ENCODE measurements at places on chromosomes 13 and 19.

DNA sequence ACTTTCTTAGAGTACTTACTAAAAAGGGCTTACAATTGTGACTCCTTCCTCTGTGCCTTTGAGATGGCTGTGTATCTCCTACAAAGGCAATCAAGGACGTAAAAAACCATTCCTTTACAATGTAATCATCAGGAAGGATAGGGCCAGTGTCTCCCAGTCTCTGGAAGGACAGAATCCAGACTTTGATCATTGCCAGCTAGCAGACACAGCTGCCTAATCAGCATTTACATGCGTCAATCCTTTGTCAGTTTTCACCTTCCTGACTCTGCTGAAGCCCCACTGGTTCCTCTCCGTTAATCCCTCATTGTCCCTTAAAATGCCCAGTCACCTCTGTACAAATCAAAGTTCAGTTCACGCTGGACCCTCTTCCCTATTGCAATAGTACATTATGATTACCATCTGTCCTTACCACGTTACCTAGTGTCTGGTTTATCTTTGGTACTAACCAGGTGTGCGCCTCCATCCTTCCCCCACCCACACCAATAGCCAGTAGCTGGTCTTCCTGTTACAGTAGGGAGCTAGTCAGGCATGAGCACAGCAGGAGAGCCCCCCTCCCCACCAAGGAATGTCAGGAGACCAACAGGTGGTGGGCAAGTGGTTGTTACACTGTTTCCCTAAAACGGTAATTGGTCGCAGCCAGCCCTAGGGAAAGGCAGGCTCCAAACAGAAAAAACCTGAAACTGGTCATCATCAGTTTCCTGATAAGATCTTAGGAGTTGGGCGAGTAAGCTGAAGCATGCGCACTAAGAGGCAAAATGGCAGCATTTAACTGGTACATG lies 49.7 kb downstream of the TGDS start:
- DNase-seq: no peak

- DNase-seq: no peak
Measured at GRCh38 chr13:44181931-44182330, 191.7 kb upstream of the SERP2 start.

GRCh38 chr13:33797622-33798021 lies 20.3 kb upstream of the RFC3 start:
- DNase-seq: no peak

GRCh38 chr13:32126278-32126677 lies 94.7 kb downstream of the FRY start:
- DNase-seq: no peak

DNA sequence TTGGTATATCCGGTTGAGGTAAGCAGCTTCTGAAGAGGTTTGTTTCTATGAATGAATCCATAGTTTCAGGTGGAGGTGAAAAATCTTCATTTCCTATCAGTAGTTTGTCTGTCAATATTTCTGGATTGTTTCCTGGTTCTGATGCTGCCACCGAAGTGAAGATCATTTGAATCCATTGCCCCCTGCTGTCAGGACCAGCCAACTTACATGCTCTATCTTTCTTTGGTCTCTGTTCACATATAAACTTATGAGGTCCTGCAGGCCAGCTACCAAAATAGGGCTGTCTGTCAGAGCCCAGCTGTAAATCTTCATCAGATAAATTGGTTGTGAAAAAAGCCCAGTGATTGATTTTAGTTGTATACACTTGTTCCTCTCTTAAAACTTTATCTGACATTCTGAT lies 15.2 kb upstream of the N4BP2L1 start:
- no peak for DNase-seq

- DNase-seq: no peak
Measured at GRCh38 chr19:6429419-6430221, 3.9 kb downstream of the SLC25A41 start.

DNA sequence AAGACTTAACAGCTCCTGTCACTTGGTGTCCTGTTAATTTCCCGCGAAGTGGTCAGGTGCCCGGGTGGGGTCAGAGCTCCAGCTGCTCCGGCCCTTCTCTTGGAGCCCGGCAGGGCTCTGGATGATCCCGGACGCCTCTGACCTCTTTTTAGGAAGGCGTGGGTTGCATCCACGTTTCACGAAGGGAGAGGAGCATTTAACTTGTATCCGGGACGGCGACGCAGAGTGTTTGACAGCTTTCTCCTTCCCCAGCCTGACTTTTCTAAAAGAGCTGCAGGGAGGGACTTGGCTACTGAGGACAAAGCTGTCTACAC lies 656 bp downstream of the ZNF155 start:
- DNase-seq: no peak

DNA sequence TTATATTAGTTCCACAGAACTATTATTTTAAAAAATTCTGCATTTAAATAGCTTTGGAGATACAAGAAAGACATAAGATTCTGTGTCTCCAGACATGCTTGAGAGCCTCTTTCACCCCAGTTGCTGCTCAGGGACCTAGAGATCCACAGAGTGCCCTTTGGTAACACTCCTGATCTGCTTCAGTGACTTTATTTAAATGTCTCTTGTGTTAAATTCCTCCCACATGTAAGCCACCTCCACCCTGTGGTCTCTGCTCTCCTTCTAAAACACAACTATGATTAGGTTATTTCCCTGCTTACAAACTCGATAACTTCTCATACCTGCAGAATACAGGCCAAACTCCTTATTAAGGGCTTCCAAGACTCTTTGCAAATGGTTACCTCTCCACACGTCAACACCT lies 141.0 kb downstream of the RFC3 start:
- DNase-seq: no peak

GRCh38 chr13:104414771-104415170 lies 1348.6 kb upstream of the SLC10A2 start:
- DNase-seq: no peak

DNA sequence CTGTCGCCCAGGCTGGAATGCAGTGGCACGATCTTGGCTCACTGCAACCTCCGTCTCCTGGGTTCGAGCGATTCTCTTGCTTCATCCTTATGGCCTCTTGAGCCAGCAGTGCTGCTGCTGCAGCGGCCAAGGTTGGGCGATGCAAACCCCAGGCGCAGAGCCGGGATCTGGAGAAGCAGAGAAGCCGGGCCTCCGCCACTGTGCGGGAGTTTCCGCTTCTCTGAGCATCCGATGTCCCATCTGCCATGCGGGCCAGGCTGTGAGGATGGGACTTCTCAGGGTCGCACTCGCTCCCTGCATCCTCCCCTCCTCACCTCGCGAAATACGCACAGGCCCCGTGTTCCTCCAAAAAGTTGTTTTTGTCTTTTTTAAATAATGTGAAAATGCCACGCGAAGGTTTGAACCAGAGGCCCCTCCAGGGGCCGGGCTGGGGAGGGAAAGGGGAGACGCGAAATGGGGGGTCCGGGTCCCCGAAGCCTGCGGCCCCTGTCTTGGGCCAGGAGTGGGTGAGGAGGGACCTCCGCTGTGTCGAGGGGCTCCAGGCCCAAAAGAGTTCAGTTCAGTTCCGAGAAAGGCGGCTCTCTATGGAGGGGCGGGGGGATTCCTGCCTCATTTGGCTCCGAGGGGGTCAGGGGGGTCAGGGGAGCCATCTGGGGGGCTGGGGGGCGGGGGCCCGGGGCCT lies 15.9 kb downstream of the CYTH2 start:
- DNase-seq: no peak

GRCh38 chr19:3851254-3852176 lies 17.3 kb downstream of the ZFR2 start:
- DNase-seq: no peak

- no peak for DNase-seq
Measured at GRCh38 chr13:28553971-28554370, 59.0 kb upstream of the FLT1 start.

- DNase-seq: no peak
Measured at GRCh38 chr13:97475011-97475410, 41.0 kb downstream of the RAP2A start.

- DNase-seq: no peak
Measured at GRCh38 chr19:18257503-18258470, 16.5 kb downstream of the IQCN start.

- DNase-seq: no peak
Measured at GRCh38 chr19:4449639-4450028, 8.0 kb downstream of the UBXN6 start.

DNA sequence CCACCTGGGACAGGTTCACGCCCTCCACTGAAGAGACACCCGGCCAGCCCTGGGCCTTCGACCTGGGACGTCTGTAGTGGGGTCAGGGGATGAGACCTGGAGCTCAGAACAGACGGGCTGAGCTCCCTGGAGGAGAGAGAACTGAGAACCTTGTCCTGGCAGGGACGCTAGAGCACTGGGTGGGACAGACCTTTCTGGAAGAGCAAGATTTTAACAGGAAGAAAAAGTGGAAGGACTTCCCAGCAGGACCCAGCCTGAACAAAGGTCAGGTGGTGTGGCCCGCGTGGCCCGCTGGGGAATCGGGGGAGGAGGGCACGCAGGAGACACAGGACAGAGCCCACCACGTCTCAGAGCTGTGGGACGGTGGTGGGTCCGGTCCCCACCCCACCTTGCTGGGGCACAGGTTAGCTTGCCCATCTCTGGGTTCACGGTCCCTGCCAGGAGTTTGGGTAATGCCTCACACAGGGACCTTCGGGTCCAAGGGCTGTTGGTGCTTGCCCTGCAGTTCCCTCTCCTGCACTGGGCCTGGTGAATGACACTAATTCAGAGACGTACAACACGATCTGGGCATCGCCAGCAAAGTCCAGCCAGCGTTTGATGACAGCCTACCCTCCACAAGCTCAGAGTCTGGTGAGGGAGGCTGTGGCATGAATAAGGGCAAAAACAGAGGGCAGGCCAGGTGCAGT lies 1.2 kb upstream of the EFNA2 start:
- DNase-seq: no peak

DNA sequence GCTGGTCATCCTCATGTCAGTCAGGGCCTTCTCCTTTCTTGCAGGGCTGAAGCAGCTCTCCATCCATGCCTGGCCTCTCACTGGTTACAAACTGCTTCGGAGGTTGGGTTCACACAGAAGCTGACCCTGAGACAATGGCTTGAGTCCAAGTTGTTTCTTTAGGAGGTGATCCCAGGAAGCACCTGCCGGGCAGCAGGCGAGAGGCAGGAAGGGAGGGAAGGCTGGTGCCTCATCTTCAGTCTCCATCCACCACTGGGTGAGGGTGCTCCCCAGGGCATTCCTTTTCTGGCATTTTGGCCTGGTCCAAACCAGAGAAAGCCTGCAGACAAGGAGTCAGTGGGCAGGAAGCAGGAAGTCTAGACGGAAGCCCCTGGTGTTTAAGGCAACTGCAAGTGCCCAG lies 17.6 kb upstream of the SPATA13 start:
- no peak for DNase-seq

- DNase-seq: no peak
Measured at GRCh38 chr19:38107129-38107528, 116.9 kb downstream of the DPF1 start.

GRCh38 chr13:87972568-87972967 lies 301.4 kb downstream of the SLITRK5 start:
- no peak for DNase-seq

GRCh38 chr19:14748601-14749000 lies 29.8 kb downstream of the ADGRE2 start:
- DNase-seq: no peak

- no peak for DNase-seq
Measured at GRCh38 chr13:51576754-51577153, 7.5 kb upstream of the WDFY2 start.

DNA sequence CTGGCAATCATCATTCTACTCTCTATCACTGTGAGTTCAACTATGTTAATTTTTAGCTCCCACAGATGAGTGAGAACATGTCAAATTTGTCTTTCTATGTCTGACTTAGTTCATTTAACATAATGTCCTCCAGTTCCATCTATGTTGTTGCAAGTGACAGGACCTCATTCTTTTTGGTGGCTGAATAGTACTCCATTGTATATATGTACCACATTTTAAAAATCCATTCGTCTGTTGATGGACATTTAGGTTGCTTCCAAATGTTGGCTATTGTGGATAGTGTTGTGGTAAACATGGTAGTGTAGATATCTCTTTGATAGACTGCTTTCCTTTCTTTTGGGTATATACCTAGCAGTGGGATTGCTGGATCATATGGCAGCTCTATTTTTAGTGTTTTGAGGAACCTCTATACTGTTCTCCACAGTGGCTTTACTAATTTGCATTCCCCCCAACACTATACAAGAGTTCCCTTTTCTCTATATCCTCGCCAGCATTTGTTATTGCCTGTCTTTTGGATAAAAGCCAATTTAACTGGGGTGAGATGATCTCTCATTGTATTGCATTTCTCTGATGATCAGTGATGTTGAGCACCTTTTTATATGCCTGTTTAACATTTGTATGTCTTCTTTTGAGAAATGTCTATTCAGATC lies 124.1 kb downstream of the PCCA start:
- DNase-seq: no peak

- no peak for DNase-seq
Measured at GRCh38 chr19:410243-410781, 1.4 kb upstream of the C2CD4C start.

GRCh38 chr19:16586991-16587832 lies 15.0 kb upstream of the SLC35E1 start:
- DNase-seq: no peak

GRCh38 chr13:113748862-113749451 lies 10.1 kb upstream of the TMEM255B start:
- no peak for DNase-seq

- DNase-seq: no peak
Measured at GRCh38 chr19:5479958-5480357, 24.7 kb downstream of the ZNRF4 start.

- DNase-seq: no peak
Measured at GRCh38 chr19:41261474-41262190, 2.5 kb upstream of the HNRNPUL1 start.

- no peak for DNase-seq
Measured at GRCh38 chr13:111184458-111185401, 69.6 kb downstream of the ARHGEF7 start.

DNA sequence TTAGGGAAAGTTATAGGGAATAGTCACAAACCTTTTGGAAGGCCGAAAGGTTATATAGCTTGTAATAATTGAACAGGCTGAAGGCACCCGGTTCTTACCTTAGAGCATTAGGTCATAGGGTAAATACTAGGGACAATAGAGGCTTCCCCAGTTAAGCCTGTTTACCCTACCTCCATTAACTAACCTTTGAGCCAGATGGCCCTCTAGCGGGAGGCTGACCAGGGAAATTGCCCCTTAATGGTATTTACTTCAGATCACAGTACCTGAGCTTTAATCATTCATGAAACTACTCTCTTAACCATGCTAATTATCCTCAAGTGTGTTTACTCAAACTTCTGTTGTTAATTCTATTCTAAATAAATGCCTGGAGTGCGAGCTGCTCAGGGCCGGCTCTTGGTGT lies 20.4 kb upstream of the ZNF83 start:
- DNase-seq: no peak

DNA sequence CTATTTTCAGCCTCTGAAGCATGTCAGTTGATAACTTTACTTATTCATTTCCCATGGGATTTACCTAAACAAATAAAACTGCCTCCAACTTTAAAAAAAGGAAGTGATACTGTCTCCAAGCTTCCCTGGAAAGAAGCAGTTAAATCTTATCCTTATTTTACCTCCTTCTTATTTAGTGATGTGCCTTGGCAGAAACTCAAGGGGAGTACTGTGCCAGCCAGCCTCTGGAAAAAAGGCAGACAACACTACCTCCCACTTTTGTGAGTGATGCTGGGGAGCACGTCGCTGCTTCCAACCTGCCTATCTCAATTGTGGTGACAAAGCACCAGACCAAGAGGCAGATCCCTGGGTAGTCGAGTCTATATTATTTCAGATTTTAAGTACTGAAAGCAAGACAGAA lies 765.6 kb downstream of the DIAPH3 start:
- no peak for DNase-seq

GRCh38 chr19:16026131-16026530 lies 50.2 kb upstream of the TPM4 start:
- DNase-seq: no peak

All from SIG-M5 (cell line).